ENCODE measurements at places on chromosomes 12 and 14.

GRCh38 chr12:119512772-119513497 is 80.6 kb upstream of the TMEM233 start:
- no peak for DNase-seq

GRCh38 chr12:116483959-116484750 is 75.0 kb upstream of the MAP1LC3B2 start:
- peak; percentile 27 for DNase-seq

GRCh38 chr12:84696281-84696680 is 216.3 kb downstream of the SLC6A15 start:
- no peak for DNase-seq

GRCh38 chr12:127282786-127283565 is 984.0 kb upstream of the TMEM132C start:
- peak; percentile 49 for DNase-seq

DNA sequence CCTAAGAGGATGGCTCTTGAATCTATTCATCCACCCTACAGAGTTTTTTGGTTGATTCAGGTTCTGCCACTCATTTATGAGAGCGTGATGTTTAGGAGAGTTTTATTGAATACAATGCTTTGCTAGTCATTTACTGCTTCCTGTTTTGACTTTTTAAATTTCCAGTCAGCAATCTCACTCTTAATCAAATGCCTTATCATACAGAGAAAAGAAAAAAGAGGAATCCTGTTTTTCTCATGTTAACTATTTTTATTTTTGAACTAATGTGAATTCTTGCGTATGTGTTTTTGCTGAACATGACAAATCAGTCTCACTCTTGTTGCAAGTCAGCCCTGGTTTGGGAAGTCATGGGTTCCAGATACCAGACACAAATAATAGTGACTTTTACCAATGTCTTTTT is 22.1 kb upstream of the LGMN start:
- DNase-seq, result no peak

GRCh38 chr14:56299306-56299984 is 181.2 kb downstream of the PELI2 start:
- no peak for DNase-seq

DNA sequence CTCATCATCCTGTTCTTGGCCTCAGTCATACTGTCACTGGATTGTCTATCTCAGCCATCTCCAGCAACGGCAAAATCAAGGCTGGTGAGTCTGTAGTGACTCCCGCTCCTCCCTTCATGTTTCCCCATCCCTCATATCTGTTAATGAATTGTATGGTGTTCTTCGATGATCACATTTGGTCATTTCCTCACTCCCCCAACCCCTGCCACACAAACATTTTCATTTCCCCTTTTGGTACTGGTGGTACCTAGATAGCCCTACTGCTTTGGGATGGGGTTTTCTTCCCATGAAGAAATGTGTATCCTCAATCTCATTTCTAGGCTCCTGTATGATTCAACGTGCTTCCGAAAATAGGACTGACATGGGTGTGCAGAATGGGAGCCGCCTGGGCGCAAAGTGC is 2.7 kb upstream of the KLHL33 start:
- DNase-seq, result no peak

- DNase-seq, result peak; percentile 17
Observed at GRCh38 chr14:100306998-100307765, 938 bp upstream of the SLC25A29 start.

- DNase-seq, result no peak
Observed at GRCh38 chr12:51198568-51199365, 19.1 kb downstream of the POU6F1 start.

- no peak for DNase-seq
Observed at GRCh38 chr14:70809225-70810219, at the start of gene MAP3K9. Gene MAP3K9, minus strand, starts transcription at chr14:70809513. Its CDS starts 342 bp downstream, at chr14:70809171.

DNA sequence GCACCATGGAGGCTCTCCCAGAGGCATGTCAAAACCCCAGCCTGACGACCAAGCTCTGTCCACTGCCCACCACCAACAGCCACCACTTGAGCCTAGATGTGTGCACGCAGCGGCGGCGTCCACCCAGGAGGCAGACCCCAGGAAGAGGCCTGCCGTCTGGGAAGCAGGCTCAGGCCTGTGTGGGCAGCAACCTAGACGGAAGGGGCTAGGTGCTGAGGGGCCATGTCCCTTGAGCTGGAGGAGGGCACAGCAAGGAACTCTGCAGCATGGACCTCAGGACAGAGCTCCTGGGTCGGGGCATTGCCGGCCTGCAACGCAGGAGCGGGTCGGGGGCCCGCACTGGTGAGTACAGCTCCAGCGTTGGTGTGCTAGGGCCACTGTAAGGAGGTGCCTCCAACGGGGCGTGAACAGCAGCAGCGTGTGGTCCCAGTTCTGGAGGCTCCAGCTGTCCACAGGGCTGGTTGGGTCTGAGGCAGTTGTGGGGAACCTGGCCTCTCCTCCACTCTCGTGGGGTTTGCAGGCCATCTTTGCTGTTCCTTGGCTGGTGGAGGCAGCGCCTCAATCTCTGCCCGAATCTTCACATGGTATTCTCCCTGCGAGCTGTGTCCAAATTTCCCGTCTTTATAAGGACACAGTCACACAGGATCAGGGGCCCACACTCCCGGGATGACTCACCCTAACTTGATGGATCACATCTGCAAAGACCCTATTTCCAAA is 20.5 kb downstream of the ZBTB42 start:
- DNase-seq, result no peak

- peak; percentile 41 for DNase-seq
Observed at GRCh38 chr12:96500693-96501092, 11.3 kb downstream of the CFAP54 start.

GRCh38 chr12:100643246-100643645 is 69.8 kb downstream of the GAS2L3 start:
- DNase-seq, result no peak

Measured in fibroblast of gingiva (primary cell).